ENCODE measurements at places on chromosomes 7 and 10.
A peak's percentile ranks its signal among the peaks of the same experiment; 100 is the strongest.

DNA sequence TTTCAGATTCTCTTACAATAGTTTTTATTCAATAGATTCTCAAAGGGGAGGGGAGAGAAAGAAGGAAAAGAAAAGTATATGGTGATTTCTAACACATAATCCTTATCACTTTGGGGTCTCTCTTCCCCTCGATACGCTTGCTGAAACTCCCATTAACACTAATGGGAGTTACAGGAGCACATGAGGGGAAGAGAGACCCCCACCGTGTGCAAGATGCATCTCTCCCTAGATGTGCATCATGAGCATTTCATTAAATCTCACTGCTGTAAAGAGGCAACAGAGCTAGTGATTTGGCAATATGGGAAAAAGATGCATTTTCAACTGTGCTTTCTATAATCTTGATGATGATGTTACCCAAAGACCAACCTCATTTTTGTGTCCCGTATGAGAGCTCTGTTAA is 177.4 kb downstream of the SKAP2 start:
- DNase-seq, result no peak

DNA sequence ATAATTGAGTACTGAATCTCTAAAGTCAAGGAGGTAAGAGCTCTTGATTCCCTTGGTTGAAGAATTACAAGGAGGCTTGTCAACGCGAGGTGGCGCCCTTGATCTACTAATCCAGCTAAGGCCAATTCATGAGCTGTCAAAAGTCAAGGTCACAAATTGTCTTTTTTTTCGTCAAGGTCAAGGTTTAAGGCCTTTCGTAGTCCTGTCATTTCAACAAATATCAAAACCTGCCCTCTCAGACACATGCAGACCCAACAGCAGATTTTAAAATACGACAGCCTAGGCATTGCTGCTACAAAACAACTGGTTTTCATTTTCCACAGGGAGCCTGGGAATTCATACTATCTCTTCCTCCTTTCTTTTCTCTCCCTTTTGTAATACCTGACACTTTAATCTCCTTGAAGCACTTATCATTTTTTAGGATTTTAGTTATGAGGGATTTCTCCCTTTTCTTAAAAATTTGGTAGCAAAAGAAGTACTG is 3.6 kb downstream of the HOXA13 start:
- peak; percentile 62 for DNase-seq

DNA sequence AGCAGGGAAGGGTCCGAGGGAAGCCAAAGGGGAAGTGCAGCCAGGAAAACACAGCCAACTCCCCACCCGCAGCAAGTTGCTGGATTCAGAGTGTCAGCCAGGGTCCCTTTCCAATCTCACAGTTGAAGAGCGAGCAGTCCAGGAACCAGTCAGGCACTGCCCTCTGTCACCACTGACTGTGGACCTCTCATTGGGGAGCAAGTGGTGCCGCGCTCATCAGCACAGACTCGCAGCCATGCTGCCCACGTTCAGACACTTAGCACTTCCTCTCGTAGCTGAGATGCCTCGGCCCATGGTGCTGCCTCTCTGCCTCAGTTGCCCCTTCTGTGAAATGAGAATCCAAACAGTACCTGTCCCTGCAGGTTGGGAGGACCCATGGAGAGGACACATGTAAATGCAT is 123.6 kb upstream of the CHST15 start:
- DNase-seq, result no peak

- no peak for DNase-seq
Observed at GRCh38 chr7:52500841-52501240, 534.6 kb upstream of the POM121L12 start.

- no peak for DNase-seq
Observed at GRCh38 chr7:158121441-158122045, 466.1 kb downstream of the PTPRN2 start.

DNA sequence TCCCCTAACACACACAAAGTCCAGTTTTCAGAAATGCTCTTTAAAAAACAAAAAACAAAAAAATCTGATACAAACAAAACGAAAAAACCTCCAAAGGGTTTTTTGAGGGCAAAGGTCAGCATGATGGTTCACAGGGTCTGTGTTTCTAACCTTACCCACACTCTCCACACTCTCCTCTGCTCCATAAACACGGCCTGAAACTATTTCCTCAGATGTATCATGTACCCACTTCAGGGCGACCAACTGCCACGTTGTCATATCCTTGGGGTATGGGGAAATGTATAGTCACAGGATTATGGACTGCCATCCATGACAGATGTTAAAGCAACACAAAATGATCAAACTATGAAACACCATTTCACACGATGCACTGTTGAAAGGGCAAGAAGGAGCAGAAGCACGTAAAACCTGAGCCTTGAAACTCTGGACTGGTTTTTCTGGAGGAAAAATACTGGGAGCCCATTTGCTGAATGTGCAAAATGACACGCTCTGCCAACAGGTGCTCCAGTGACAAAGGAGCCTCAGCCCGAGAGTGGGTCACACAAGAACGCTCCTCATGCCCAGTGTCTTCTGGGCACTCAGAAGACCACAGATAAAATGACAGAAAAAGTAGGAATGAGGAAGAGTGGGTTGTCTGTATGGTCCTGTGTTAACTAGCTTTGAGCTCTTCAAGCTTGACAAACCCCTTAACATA is 15.8 kb downstream of the NAPEPLD start:
- no peak for DNase-seq
